ENCODE measurements at places on chromosomes 7 and 10. TPM values are rescaled to one million over a fixed set of nuclear protein-coding genes. Genes with fewer than 3 reads are reported as not detected.
A peak's percentile ranks its signal among the peaks of the same experiment; 100 is the strongest.

- no peak for DNase-seq
Observed at GRCh38 chr10:130361351-130362105, 225.3 kb downstream of the GLRX3 start.

The PTER gene
- 5.1 TPM for polyA plus RNA-seq

The LRGUK gene
- polyA plus RNA-seq, result 0.16 TPM

The SPAG6 gene
- polyA plus RNA-seq, result 1.0 TPM

GRCh38 chr10:114042895-114043531, 653 bp upstream of the ADRB1 start:
- peak; percentile 72 for DNase-seq

DNA sequence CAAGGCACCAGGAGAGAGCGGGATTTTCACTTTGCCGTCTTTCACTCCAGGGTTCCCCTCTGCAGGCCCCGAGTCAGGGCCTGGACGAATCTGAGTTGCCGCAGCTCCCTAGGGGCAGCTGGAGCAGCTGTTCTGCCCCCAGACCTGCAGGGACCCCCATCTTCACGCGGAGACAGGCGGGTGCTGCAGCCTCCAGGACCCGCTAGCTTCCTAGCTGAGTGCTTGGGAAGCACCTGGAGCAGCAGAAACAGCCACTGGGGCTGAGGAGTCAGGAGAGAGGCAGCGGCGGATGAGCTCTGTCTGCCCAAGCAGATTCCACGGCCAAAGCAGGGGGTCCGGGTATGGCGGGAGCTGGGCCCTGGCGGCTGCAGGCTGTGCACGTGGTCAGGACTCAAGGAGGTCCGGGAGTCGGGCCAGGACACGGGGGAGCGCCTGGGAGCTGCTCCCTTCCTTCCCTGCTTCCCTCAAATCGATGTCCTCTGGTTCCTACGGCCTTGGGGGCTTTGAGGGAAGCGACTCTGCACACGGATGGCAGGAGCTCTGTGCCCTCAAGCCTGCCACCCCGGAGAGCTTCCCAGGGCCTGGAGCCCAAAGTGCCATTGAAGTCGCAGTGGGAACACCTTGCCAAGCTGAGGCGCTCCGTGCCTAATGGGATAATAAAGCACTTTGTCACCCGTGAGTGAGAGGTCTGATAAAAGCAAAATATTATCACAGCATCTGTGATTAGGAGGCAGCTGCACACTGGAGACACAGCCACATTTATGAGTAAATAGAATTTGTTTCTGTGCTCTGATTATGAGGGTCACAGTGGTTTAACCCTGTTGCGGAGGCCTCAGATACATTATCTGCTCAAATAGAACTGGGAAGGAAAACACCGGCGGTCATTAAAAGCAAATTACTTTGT, 17.2 kb downstream of the MNX1 start:
- DNase-seq, result no peak

DNA sequence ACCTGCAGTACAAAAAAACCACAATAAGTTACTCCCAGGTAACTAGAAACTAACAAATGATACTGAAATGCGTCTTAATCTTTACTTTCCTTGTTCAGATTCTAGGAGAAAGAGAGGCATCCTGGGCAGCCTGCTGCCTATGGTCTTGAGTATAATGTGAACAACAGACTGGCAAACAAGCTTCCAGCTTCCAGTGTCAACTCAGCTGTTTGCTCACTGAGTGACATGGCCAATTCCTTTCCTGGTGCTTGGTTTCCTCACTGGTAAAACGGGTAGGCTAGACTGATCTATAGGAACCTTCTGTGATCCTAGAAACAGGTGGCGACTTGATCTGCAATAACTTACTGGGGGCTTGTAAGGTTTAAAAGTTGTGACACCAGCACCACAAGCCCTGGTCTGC, 10.1 kb downstream of the POLR3A start:
- DNase-seq, result no peak

The ACBD7 gene
- 1.4 TPM for polyA plus RNA-seq

DNA sequence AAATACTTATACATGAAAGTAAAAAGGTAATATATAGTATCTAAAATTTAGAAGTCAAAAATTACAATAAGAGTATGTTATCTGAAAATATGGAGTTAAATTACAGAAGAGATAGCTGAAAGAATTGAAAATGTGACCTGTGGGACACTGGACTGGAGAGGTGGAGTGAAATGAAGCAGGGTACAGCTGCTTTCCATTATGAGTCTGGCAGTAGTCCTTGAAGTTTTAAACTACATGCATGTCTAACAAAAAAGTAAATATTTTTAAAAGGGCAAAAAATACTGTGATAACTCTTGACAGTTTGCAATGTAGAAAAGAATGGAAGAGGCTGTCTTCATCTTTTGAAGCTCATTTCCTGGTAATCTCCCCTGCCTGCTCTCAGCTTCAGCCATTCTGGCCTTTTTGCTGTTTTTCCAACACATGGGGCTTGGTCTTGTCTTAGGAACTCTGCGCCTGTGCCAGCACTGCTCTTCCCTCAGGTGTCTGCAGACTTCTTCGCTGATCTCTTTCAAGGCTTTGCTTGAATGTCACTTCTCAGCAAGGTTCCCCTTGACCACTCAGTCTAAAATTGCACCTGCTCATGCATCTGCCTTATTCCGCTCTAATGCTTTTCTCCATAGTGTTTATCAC, 36.9 kb downstream of the PTPRZ1 start:
- DNase-seq, result no peak

The THNSL1 gene
- 3.5 TPM for polyA plus RNA-seq

The MPP7 gene
- 5.1 TPM for polyA plus RNA-seq

The KLF14 gene
- polyA plus RNA-seq, result 0.02 TPM

GRCh38 chr7:117011419-117012260, 58.3 kb downstream of the ST7 start:
- no peak for DNase-seq

- DNase-seq, result no peak
Observed at GRCh38 chr10:97539523-97540200, 32.9 kb upstream of the ANKRD2 start.

- no peak for DNase-seq
Observed at GRCh38 chr10:36473122-36473521, 652.3 kb upstream of the ANKRD30A start.

The ZMIZ2 gene
- 74.1 TPM for polyA plus RNA-seq

The TUBAL3 gene
- 0.46 TPM for polyA plus RNA-seq

- no peak for DNase-seq
Observed at GRCh38 chr7:27182285-27182841, 2.7 kb downstream of the HOXA11 start.

Measured in thymus (tissue), 14 donors.